Thoracic aorta (tissue), 2 donors: ENCODE measurements at places on chromosomes 3 and 15.

- DNase-seq: no peak
Observed at GRCh38 chr15:92653836-92654539, 1.6 kb downstream of the FAM174B start.

GRCh38 chr15:84035399-84035766, 200.2 kb upstream of the GOLGA6L4 start:
- DNase-seq: no peak

DNA sequence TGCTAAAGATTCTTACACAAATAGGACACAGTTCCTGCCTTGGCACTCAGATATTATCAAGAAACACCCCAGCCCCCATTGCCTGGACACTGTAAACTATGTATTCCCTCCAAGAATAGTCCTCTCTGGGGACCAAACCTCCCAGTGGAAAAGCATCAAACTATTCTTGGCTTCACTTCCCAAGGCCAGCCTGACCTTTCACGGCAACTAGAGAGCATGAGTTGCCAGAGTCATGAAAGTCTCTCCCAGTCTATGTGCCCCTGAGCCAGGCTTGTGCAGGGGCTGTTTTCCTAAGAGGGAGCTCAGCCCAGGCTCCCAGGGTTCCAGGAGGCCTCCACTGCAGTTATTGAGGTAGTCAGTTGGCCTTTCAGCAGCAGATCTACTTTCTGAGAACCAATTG, 251.9 kb upstream of the TGFBR2 start:
- no peak for DNase-seq

GRCh38 chr3:38599886-38600285, 49.6 kb downstream of the SCN5A start:
- DNase-seq: no peak

- DNase-seq: no peak
Observed at GRCh38 chr15:98003996-98004395, 43.5 kb downstream of the ARRDC4 start.

GRCh38 chr3:10783360-10784351, 32.4 kb upstream of the SLC6A11 start:
- no peak for DNase-seq

DNA sequence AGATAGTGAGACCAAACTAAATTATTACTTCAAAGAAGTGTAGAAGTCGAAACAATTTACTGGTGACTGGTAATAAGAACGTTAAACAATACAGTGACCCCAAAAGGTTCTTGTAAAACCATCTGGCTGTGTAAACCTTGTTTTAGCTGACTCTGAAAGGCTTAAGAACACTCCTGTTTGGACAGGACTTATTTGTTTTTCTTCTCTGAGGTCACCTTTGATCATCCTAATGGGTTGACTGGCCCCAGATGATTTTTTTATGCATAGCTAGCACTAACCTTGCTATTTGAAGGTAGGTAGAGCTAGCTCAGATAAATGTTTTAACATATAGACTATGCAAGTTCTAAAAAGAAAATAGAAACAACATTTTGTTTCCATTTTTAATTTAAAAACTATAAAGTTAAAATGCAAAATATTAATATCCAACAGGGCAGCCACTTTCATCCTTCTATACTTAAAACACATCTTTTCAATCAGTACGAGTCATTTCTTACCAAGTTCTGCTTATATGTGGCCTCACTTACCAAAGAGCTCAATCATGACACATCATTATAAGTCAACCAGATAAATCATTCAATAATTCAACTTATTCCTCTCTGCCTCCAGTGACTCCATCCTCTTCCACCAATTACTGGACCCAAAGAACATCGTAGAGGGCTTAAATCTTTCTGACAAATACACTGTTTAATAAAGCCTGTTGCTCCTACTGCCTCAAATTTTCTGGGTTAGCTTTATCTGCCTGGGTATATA, 158.8 kb downstream of the SSR3 start:
- no peak for DNase-seq

GRCh38 chr3:143166376-143166775, 46.8 kb downstream of the CHST2 start:
- DNase-seq: no peak
